Stimulated activated CD8-positive, alpha-beta memory T cell treated with anti-CD3 and anti-CD28 coated beads, Interleukin-4, amount 100 ng/mL, for 4 hours (primary cell): ENCODE measurements at places on chromosomes 16 and 17.

GRCh38 chr16:59573528-59574271, 839.6 kb upstream of the GOT2 start:
- DNase-seq, result no peak

DNA sequence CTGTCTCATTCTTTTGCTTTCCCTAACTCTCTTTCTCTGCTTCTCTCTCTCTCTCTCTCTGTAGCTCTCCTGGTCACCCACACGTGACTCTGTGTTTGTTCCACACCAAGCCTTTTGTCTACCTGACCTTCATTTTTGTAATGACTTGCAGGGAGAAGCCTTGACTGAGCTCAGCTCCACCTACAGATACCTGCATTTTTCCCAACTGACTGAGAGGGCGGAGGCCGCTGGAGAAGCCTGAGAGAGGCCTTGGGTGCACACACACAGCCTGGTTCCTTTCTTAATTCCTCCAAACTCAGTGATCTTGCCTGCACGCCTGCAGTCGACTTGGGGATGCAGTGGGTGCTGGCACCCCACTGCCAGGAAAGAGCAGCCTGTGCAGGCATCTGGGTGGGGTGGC, 68.8 kb downstream of the LYRM1 start:
- no peak for DNase-seq

DNA sequence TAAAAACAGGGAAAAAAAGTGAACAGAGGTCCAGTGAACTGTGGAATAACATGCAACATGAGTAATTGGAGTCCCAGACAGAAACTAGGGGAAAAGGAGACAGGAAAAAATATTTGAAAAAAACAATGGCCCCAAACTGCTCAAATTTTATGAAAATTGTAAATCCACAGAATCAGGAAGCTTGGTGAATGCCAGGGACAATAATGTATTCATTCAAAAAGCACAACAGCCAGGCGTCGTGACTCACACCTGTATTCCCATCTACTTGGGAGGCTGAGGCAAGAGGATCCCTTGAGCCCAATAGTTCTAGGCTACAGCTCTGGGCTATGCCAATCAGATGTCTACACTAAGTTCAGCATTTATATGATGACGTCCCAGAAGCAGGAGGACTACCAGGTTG, 23.7 kb downstream of the NCOR1 start:
- no peak for DNase-seq

GRCh38 chr17:12313786-12314185, 293.1 kb downstream of the MAP2K4 start:
- DNase-seq, result no peak

GRCh38 chr16:27745348-27745747, 195.4 kb downstream of the KATNIP start:
- no peak for DNase-seq

- DNase-seq, result no peak
These were observed 144.7 kb upstream of the SOX9 start for GRCh38 chr17:71976011-71976649.

DNA sequence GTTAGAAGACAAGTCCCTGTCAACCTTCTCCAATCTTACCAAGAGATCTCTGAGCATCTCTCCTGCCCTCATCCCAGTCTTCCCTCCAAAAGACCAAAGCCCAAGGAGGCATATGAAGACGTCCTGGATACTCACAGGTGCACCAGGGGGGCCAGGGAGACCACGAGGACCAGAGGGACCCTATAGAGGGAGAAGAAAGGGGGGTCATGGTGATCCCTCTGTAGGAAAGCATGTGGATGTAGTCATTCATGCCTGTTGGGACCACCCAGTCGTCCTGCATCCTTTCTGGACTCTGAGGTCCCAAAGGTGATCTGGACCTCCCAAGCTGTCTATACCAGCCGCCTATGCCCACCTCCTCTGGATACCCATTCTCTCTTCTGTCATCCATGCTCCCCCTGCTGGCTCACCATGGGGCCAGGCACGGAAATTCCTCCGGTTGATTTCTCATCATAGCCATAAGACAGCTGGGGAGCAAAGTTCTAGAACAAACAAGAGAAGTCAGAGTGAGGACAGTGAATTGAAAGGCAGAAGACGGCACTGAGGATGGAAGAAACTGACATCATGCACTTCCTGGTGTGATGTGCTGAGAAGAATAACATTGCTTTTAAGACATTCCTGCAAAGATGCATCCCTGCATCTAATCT, 3.3 kb downstream of the COL1A1 start:
- peak; percentile 18 for DNase-seq

DNA sequence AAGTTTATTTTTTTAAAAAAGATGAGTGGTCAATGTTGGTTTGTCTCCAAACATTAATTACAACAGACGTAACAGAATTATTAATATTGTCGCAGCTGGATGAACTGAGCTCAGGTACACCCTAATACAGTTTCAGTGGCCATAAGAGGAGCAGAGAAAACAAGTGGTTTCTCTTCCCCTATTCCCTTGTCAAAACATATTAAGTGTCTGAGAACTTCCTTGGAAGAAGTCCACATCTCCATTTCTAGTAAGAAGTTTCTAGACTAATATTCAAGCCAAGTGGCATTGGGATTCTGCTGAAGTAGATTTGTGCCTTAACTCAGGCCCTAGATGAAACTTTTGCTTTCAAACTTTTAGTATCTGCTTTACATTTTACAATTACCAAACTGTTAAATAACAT, 47.7 kb downstream of the GNA13 start:
- no peak for DNase-seq

- no peak for DNase-seq
These were observed at the start of gene CES2 for GRCh38 chr16:66935314-66936011. Gene CES2, plus strand, starts transcription at chr16:66935516. Its CDS starts 120 bp downstream, at chr16:66935636.

- DNase-seq, result no peak
These were observed 51.2 kb upstream of the DHX40 start for GRCh38 chr17:59513934-59514841.

GRCh38 chr17:27868565-27868964, 24.6 kb downstream of the LYRM9 start:
- DNase-seq, result no peak

DNA sequence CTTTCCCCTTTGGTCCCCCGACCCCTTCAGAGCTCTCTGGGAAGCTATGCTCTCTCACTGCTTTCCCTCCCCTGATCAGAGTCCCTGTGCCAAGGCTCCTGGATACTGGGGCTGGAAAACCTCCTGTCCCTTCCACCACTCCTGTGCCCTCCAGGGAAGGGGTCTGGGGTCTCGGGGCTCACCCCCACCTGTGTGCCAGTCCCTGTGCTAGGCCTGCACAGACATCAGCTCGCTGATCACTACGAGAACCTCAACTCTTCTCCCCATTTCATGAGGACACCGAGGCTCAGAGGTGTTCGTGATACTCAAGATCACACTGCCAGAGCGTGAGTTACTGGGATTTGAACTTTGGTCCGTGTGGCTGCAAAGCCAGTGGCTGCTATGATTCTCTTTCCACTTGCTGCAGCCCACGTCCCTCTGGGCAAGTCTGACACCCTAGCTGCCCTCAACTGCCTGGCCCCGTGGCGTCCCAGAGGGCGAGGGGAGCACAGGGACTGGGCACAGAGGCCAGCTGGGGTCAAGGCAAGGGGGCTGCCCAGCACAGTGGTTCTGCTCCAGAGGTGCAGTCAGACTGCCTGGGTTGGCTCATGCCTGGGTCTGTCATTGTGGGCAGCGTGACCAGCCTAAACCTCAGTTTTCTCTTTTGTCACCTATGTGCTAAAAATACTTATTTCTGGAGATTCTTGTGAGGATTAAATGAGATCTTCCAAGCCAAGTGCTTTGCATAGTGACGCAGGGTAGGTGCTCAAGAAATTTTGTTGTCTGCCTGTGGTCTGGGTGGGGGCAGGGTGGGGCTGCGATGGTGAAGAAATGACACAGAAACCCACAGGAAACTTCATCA, 43.8 kb upstream of the TOB1 start:
- DNase-seq, result peak; percentile 47

DNA sequence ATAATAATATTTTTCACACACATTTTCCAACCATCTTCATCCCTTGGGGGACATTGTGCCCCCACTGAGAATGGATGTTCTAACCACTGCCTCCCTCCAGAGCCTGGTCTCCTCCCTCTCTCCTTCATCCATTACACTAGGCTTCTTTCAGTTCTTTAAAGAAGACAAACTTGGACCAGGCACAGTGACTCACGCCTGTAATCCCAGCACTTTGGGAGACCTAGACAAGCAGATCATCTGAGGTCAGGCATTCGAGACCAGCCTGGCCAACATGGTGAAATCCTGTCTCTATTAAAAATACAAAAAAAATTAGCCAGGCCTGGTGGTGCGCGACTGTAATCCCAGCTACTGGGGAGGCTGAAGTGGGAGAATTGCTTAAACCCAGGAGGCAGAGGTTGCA, 6.5 kb downstream of the ALOX15 start:
- no peak for DNase-seq

- no peak for DNase-seq
These were observed 333.0 kb upstream of the EEF2KMT start for GRCh38 chr16:5430598-5430997.

DNA sequence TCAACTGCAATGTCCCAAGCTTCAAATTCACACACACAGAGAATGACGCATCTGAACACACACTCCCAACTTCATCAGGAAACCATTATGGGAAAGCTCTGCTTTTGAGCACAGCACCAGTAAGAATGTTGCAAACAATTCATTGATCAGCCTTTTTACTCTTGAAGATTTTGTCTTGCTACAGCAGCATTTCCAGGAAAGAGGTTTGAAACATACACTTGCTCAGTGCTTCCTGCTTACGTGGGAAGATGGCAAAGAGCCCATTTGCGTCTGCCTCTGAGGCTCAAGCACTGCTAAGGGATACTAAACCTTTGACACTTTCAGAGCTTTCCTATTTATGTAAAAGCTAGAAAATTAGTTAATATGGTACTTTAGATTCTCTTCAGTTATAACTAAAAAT, 77.2 kb upstream of the MON1B start:
- no peak for DNase-seq

- DNase-seq, result no peak
These were observed 549.1 kb downstream of the WWOX start for GRCh38 chr16:78648517-78648916.
